ENCODE measurements at places on chromosomes 13 and 19.
A peak's percentile ranks its signal among the peaks of the same experiment; 100 is the strongest.

- DNase-seq: peak; percentile 79
These were observed at the start of gene PEPD for GRCh38 chr19:33521480-33522370. Gene PEPD, minus strand, starts transcription at chr19:33521791. Its CDS starts 31 bp downstream, at chr19:33521760.

GRCh38 chr19:47491358-47492136 lies 7.5 kb upstream of the KPTN start:
- DNase-seq: no peak

DNA sequence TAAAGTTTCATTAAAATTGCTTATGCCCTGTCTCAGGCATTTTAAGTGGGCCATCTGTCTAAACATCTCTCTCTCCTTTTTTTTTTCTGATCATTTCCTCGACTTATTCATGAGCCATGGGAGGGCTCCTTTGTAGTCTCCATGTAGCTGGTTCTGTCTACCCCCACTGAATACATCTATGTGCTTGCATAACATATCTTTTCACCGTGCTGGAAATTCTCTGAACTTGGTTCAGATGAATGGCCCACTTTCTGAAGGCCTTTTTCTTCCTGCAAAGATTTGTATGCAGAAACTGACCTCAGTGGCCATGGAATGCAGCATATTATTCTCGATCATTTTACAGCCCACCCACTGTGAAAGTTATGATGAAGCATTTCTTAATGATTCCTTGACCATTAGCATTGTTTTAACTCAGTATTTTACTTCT lies 225.3 kb downstream of the GGACT start:
- no peak for DNase-seq

GRCh38 chr13:98954313-98954712 lies 23.6 kb downstream of the DOCK9 start:
- no peak for DNase-seq

DNA sequence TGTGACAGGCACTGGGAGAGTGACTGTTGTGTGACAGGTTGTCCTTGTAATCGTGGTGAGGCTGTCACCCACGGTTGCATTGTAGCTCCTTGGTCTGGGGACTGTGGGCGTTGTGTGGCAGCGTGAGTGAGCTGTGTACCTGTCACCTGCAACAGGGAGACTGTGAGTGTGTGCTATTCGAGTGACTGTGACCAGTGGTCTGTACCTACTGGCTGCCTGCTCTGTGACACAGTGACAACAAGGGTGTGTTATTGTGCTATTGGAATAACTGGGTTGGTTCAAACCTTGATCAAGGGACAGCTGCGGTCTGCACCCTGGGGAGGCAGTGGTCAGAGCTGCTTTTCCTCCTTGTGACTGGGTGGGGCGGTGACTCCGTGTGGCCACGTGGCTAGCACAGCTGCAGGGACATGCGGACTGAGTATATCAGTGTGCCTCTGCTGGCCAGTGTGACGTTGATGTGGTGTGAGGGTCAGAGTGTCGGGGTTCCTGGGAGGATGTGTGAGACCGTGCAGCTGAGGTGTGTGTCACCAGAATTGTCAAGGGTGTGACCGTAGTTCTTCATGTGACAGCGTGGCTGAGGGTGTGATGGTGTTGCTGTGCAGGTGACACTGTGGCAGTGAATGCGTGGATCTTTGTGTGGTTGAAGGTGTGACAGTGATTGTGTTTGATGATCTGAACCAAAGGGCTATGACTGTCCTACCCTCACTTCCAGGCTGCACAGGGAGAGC lies 10.1 kb upstream of the NFIX start:
- DNase-seq: peak; percentile 12

DNA sequence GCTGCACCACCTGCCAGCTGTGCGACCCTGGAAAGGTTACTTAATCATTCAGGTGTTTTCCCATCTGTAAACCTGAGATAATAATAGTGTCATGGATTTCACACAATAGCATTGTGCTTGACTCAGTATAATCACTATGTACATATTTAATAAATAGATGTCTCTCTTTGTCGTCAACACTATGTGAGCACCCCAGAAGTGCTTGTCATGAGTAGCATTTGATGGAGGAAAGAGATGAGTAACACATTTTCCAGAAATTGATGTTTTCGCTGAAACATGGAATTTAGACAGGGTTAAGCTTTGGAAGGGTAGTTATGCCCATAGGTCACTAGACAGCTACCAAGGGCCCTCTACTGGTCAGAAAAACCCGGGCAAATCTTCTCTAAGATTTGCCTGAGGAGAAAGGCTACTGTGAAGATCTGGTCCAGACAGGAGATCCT lies 9.5 kb upstream of the MBNL2 start:
- no peak for DNase-seq

- no peak for DNase-seq
These were observed 173.8 kb upstream of the RNF113B start for GRCh38 chr13:98350746-98351330.

- no peak for DNase-seq
These were observed 20.6 kb upstream of the UPF3A start for GRCh38 chr13:114260814-114261213.

GRCh38 chr19:55283548-55284377 lies at the start of gene BRSK1:
Gene BRSK1, plus strand, starts transcription at chr19:55283997. Its CDS starts 446 bp downstream, at chr19:55284443.
- peak; percentile 33 for DNase-seq

- DNase-seq: no peak
These were observed 82.1 kb downstream of the ZAR1L start for GRCh38 chr13:32233062-32233461.

DNA sequence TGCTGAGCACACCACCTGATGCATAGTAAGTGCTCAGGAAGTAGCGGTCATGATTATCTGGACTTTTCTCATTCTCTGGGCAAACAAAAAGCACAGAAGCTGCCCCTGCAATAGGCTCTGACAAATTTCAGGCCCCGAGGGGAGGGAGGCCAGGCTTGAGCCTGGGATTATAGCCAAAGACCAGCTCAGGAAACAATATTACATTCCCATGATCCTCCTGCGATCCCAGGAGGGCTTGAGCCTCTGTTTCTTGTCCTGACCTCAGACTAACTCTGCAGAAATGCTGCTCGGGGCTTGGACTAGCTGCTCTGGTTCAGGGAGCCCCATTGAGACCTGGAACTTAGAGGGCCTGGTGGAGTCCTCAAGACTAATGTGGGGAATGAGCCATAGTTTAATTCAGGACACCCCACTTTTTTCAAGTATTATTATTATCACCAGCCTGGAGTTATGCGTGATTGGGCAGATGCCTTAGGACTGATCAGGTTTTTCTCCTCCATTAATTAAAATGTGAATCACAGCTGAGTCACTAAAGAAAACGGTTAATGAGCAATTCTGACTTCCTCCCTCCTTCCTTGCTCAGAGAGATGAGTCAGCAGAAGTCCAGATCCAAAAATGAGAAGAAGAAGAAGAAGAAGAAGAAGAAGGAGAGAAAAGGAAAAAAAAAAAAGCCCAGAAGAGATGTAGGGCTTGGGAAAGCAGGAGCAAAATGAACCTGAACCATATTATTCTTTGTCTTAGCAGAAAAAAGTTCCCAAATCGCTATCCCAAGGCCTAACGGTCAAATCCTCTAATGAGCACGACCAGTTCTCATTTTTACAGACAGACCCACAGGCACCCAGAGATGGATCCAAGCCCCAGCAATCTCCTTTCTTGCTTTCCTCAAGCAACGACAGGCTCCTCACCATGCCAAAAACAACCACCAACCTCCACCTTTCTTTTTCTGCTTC lies 107.2 kb downstream of the CACNA1A start:
- no peak for DNase-seq

DNA sequence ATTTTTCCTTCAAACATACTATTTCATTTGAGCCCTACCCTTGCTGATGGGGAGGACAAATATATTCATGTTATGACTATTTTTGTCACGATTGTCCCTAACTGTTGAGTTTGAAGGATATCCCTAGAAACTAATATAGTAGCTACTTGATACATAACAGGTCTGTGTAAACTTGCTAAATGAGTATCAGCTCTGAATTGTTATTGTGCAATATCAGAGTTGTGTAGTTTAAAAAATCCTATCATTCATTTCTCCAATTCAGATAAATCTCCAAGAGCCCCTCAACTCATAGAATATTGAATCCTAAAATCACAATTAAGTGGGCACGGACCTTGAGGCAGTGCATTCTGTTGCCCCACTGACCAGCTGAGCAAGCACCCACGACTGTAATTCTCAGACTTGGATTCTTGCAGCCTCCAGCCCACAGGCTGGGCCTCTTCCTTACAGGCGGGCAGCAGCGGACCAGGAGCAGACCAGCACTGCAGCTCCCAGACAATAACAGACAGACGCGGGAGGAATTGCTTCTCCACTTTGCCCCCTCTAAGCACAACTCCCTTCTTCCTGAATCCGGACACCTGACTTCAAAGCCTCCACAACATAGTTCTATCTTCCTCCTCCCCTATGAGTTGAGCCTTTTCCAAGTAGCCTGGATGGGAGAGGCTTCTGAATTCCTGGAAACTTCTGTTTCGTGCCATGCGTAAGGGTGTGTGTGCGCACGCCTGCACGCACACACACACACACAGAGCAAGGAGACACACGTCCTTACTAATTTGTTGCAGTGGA lies 337.6 kb upstream of the ARGLU1 start:
- DNase-seq: no peak

GRCh38 chr19:48363810-48364597 lies at the start of the genes SYNGR4 and TMEM143:
Gene SYNGR4, plus strand, starts transcription at chr19:48364367. Its CDS starts 1,476 bp downstream, at chr19:48365843.
Gene TMEM143, minus strand, starts transcription at chr19:48363940. Its CDS starts 20 bp downstream, at chr19:48363920.
- peak; percentile 96 for DNase-seq

GRCh38 chr19:45500918-45501729 lies 2.9 kb downstream of the PPM1N start:
- DNase-seq: no peak

- DNase-seq: no peak
These were observed 54.0 kb upstream of the TPM4 start for GRCh38 chr19:16022251-16022650.

DNA sequence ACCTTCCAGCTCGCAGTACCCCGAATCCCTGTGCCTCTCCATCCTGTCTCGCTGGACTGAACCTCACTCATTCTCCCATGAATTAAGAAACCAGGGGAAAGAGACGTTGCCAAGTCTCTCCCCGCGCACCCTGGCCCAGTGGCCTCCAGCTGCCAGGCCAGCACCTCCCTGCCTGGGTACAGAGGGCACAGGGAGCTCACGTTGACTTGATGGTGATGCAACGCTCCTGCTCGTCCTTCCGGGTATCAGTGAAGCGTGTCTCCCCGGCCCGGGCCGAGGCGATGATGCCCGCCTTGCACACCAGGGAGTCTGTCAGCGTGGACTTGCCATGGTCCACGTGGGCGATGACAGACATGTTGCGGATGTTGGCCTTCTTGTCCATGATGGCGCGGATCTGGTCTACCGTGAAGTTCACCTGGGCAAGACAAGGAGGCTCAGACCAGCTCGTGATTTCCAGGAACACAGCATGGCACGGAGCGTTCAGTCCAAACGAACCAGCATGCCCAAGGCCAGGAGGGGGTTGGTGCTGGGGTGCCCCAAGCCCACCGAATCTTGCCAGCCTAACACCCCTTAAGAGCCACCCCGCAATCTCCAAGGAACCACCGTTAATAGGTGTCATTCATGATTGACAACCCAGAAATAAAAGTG lies 1.2 kb downstream of the EEF2 start:
- DNase-seq: no peak

DNA sequence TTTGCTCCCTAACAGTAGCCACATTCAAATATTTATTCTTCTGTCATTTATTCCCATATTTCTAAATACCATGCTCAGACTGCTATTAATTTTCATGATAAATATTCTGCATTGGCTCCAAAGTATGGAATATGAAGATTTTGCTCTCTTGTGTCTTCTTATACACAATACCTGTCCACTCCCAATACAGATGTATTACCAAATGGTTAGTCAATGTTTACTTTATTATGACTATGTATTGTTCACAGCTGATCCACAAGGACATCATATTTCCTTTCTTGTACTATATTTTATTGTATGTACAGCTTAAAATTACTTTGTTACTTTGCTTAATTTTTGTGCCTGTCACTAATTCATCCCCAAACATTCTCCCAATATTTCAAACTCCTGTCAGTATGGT lies 322.3 kb downstream of the OXGR1 start:
- no peak for DNase-seq

- DNase-seq: no peak
These were observed 92.9 kb downstream of the PCDH9 start for GRCh38 chr13:67137044-67137735.

GRCh38 chr13:51222037-51222685 lies at the start of gene FAM124A:
Gene FAM124A, plus strand, starts transcription at chr13:51222398. Its CDS starts 104 bp downstream, at chr13:51222502.
- peak; percentile 44 for DNase-seq

GRCh38 chr13:38463048-38463447 lies 113.4 kb downstream of the UFM1 start:
- DNase-seq: no peak

- no peak for DNase-seq
These were observed 3.2 kb downstream of the CRLF1 start for GRCh38 chr19:18603255-18603957.

- DNase-seq: no peak
These were observed 696.7 kb upstream of the SLITRK5 start for GRCh38 chr13:86974251-86974994.

DNA sequence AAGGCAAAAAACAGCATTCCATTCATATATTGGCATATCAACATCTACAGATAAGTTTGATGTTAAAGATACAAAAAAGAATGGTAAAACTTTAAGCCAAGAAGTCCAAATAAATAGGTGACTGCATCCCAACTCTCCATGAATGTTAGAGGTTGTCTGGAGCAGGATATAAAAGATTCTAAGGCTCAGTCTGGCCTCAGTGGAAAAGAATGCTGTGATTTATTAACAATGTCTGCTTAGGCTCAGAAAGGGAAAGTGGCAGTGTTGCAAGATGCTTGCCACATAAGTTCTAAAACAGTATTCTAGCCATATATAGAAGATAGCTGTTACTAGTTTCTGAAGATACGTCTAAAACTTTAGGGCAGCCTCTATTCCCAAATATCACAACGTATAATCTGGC lies 179.8 kb upstream of the NBEA start:
- no peak for DNase-seq

DNA sequence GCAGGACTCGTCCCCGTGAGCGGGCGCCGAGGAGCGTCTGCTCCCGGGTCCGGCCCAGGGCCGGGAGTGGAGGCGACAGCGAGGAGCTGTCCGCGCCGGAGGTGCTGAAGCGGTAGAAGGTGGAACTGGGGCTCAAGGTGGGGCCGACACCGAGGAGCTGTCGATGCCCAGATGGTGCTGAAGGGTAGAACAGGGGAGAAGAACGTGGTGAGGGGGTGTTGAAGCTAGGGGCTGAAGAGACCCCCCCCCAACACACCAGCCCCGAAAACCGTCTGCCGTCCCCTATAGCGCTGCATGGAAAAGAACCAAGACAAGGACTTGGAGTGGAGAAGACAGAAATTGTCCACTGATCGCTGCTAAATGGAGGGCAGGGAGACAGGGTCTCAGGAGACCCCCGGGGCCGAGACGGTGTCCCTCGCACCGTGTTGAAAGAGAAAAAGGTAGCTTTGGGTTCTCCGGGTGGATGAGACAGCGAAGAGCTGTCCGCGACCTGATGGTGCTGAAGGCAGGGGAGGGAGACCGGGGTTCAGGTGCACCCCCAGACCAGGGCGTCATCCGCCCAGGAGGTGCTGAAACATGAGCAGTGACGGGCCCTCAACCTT lies 7.1 kb upstream of the PDE4C start:
- peak; percentile 31 for DNase-seq

GRCh38 chr19:9054765-9055164 lies 32.1 kb upstream of the OR1M1 start:
- DNase-seq: no peak

Measured in stimulated activated CD8-positive, alpha-beta memory T cell treated with anti-CD3 and anti-CD28 coated beads, Interleukin-4, amount 100 ng/mL, for 24 hours (primary cell).